ENCODE measurements at places on chromosomes 3 and 15. TPM values are rescaled to one million over a fixed set of nuclear protein-coding genes. Genes with fewer than 3 reads are reported as not detected.

DNA sequence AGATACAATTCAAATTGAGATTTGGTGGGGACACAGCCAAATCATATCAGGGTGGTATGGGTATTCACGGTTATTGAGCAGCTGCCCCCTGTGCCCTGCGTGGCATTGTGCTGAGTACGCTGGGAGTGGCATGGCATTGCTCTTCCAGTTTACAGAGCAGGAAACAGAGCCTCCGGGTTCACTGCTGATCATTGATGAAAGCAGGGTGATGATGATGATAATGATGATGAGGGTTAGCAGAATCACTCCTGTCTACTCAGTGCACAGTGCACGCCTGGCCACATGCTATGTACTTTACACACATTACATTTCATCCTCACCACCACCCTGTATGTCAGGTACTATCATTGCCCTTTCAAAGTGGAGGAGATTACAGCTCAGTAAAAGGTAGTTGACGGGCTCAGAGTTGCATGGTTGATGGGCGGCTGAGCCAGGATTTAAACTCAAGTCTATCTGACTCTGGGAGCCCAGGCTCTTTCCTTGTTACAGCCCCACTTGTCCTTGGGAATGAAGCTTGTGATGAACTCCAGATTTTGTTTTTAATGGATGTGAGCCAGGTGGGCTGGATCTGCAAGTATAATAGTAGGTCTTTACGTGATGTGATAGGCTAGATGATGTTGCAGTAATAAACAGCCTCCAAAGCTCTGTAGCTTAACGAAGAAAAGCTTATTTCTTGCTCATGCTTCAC lies 87.6 kb upstream of the MYZAP start:
- DNase-seq: no peak

GRCh38 chr15:98858610-98859023 lies 149.0 kb downstream of the PGPEP1L start:
- DNase-seq: no peak

- no peak for DNase-seq
Measured at GRCh38 chr15:43931119-43931518, 104.3 kb downstream of the WDR76 start.

DNA sequence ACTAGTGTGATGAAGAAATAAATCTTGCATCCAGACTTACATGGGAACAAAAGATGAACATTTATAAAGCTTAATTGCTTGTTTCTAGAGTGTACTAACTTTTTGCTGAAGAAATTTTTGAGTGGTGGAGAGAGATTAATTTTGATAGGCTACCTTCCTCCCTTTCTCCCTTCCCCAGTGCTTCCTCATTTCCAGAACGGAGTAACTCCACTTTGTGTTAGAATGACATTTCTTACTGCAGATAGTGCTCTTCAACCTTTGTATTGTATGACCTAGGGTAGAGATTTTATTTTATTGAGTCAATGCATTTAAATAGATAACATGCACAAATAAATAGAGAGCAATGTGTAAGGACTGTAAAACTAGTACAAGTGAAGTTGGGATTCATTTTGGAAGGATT lies 1.9 kb downstream of the ATP1B3 start:
- no peak for DNase-seq

GRCh38 chr15:77235566-77235965 lies 164.7 kb upstream of the TSPAN3 start:
- DNase-seq: no peak

Gene GHSR
- not detected for polyA plus RNA-seq

DNA sequence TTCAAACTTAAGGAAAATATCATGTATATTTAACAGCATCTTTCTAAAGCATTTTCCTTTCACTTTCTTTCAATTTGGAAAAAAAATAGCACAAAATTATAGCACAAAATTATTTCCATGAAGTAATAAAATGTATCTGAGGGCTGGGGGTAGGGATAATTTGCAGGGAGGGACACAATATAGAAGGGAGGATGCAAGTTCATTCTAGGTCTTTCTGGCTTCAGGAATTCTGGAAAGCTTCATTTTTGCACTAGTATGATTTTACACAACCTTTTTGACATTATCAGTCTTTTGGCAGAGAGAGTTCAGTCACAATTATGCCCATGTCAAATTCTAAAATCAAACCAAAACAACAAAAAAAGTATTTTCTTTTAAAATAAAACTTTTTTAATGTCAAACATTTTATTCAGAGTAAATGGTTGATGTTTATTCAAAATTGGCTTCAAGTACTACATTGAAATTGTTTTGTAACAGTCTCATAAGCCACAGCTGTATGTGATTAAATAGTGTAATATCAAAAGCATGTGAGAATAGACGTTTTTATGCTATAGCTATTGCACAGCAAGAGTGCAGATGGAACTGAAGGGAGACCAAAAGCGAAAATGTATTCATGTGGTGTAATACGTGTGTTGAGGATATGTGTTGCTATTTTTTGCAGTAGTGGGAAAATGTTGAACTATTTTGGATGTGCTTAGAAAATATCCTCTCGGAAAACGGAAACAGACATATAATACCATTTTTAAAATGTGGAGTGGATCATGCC lies 5.8 kb downstream of the RBMS3 start:
- DNase-seq: peak; percentile 77

DNA sequence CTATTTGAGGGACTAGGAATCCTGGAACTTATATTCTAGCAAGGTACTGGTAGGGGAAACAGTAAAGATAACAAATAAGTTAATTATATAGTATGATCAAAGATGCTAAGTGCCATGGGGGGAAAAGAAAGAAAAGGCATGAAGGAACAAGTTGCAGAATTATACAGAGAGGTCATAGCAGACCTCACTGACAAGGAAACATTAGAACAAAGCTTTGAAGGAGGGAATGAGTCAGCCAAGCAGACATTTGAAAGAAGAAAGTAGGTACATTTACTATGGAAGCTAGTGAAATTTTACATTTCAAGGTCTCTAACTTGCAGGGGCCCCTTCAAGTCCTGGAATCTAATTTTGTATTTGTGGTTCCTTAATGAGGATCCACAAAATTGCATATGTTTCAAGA lies 57.2 kb upstream of the TIPARP start:
- DNase-seq: no peak

GRCh38 chr3:632571-633170 lies 436.1 kb downstream of the CHL1 start:
- DNase-seq: peak; percentile 42

Gene MST1R
- polyA plus RNA-seq: 2.5 TPM

Gene SLC7A14
- polyA plus RNA-seq: 0.13 TPM

GRCh38 chr3:81621277-81621676 lies 140.2 kb downstream of the GBE1 start:
- no peak for DNase-seq

GRCh38 chr3:51874411-51874810 lies 990 bp downstream of the IQCF5 start:
- no peak for DNase-seq

Gene SLC12A1
- polyA plus RNA-seq: 0.04 TPM

DNA sequence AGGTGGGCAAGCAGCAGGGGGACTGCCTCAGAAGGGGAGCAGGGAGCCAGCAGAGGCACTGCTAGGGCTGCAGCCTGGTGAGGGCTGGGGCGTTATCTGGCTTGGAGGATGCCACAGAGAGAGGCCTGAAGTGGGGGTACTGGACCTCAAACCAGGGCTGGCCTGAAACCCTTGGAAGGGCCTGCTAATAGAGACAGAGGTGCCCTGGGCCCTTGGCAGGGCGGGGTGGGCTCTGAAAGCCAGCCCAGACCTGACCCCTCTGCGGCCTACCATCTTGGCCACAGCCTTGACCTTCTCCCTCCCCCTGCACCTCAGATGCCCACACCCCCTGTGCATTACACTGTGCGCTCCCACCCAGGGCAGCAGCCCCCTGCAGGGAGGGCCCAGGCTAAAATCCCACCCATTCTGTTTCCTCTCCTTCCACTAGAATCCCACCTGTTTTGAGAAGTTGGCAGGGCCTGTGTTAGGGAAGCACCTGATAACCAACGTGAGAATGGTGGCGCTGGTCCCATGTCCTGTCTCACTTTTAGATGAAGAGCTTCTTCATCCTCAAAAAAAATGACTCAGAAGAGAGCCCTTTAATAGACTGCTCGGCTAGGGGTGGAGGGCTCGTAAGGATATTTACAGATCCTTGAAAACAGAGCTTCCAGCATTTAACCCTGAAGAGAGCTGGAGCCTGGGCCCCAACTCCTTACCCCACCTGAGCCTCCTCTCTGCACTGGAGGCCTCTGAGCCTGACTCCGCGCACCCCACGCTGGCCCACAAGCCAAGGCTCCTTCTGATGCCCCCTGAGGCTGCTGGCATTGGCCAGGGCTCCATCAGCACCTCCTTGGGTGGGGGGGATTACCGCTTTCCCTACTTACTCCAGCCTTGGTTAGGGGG lies 29.8 kb downstream of the LOXL1 start:
- no peak for DNase-seq

Gene FAM174B
- polyA plus RNA-seq: 23.0 TPM

GRCh38 chr15:31206386-31207181 lies 105.1 kb upstream of the TRPM1 start:
- DNase-seq: no peak

GRCh38 chr15:41621200-41622193 lies 38.7 kb upstream of the MGA start:
- DNase-seq: peak; percentile 92

DNA sequence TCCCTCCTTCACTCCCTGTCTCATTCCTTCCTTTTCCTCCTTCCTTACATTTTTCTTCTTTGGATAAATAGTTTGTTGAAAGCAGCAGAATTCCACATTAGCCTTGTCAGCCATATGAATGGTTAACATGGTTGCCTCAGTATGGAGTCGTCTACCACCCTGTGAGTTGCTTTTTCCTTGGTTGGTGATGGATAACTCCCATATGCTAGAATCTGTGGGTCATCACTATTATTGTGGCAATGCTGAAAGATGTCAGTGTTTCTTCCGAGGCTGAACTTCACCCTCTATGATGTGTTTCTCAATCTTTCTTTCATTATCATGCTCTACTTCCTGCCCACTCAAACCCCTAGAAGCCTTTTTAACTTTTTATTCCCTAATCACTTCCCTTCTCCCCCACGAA lies 481.8 kb upstream of the KCNMB2 start:
- DNase-seq: no peak

- no peak for DNase-seq
Measured at GRCh38 chr3:139939681-139940190, 4.8 kb downstream of the CLSTN2 start.

Gene STXBP5L
- 0.03 TPM for polyA plus RNA-seq

DNA sequence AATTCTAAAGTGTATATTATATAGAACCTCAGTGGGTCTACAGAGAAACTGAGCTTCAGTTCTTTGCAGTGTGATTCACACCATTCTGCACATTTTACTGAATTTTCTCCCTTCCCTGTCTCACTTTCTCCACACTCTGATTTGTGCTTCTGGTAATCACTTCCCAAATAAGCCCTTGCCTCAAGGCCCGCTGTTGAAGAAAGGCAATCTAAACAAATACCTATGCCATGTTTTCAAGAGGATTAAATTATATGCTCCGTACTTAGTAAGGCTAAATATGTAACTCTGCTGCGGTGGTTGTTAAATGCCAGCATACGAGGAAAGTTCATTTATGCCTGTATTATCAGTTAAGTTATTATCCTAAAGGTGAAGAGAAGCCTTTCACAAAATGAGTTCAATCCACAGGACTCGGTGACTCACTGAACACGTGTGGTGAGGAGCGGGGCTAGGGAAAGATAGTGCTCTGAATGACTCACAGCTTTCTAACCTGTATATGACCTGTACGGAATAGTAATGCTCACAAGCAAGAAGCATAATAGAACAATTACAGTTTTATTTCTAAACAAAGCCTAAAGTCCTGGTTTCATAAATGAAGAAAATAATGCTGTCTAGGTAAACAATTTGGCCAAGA lies 25.1 kb downstream of the CNTN6 start:
- DNase-seq: no peak
